ENCODE measurements at places on chromosomes 3 and 15.
A peak's percentile ranks its signal among the peaks of the same experiment; 100 is the strongest.

GRCh38 chr3:10889206-10889960 lies 73.4 kb downstream of the SLC6A11 start:
- H3K4me1 ChIP-seq = no peaks in the 10 kb centered on the region
- no peaks in the 10 kb centered on the region for H3K36me3 ChIP-seq
- H3K4me3 ChIP-seq = no peak overlapping the region
- H3K27me3 ChIP-seq = 0 out of 2 replicates have a peak, but pooled peaks cover 1% of the 10 kb centered on the region

- H3K4me1 ChIP-seq = peaks cover 2% of the 10 kb centered on the region
- H3K4me3 ChIP-seq = no peak overlapping the region
- DNase-seq = no peak
- H3K27ac ChIP-seq = no peak overlapping the region
- H3K27me3 ChIP-seq = no peaks in the 10 kb centered on the region
Observed at GRCh38 chr15:89645680-89646079, 9.6 kb downstream of the KIF7 start.

GRCh38 chr15:78342021-78342420 lies 1.9 kb downstream of the CRABP1 start:
- no peak for DNase-seq
- no peak overlapping the region for H3K27ac ChIP-seq
- H3K27me3 ChIP-seq = peaks cover 74% of the 10 kb centered on the region
- H3K4me1 ChIP-seq = peaks cover 1% of the 10 kb centered on the region
- H3K4me3 ChIP-seq = no peak overlapping the region

DNA sequence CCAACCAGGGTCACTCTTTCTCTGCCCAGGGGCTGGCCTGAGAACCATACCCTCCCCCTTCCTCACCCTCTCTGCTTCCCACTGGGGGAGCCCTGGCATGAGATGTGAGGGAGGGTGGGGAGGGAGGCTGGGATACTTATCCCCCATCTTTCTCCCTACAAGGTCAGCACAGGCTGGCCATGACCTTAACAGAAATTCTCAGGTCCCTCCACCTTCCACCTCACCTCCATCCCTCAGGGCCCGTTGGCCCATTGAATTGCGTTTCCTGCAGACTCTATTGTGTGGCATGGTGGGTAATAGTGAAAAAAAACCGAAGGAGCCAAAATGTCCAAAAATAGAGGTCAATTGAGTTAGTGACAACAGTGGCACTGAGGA lies 159.5 kb downstream of the OR4M2 start:
- H3K4me1 ChIP-seq = no peaks in the 10 kb centered on the region
- no peak overlapping the region for H3K27ac ChIP-seq
- no peak overlapping the region for H3K4me3 ChIP-seq
- H3K27me3 ChIP-seq = no peaks in the 10 kb centered on the region
- DNase-seq = no peak
- H3K36me3 ChIP-seq = no peaks in the 10 kb centered on the region

GRCh38 chr15:92305343-92305742 lies 88.3 kb upstream of the ST8SIA2 start:
- no peak overlapping the region for H3K4me3 ChIP-seq
- no peaks in the 10 kb centered on the region for H3K4me1 ChIP-seq
- no peak overlapping the region for H3K27ac ChIP-seq

DNA sequence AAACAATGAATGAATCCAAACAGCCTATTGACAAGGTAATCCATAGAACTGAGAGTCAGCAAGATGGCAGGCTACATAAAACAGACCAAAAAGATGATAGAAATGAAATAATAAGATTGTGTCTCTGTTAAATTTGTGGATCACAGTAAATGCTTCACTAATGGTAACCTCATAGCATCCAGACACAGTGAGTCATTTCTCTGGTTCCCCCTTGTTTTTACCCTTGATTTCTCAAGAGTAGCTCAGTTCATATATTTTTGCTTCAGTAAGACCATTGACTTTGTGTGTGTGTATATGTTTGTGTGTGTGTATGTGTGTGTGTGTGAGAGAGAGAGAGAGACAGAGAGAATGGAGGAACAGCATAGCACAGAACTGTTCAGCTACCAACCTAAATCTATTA lies 546.9 kb downstream of the RBMS3 start:
- H3K27me3 ChIP-seq = no peaks in the 10 kb centered on the region
- no peak overlapping the region for H3K27ac ChIP-seq
- peak; percentile 70 for DNase-seq
- H3K36me3 ChIP-seq = peaks cover 4% of the 10 kb centered on the region
- H3K4me3 ChIP-seq = no peak overlapping the region

- H3K27me3 ChIP-seq = peaks cover 12% of the 10 kb centered on the region
- H3K4me3 ChIP-seq = no peak overlapping the region
- H3K27ac ChIP-seq = no peak overlapping the region
- DNase-seq = peak; percentile 29
- no peaks in the 10 kb centered on the region for H3K4me1 ChIP-seq
Observed at GRCh38 chr15:99054025-99054387, 46.4 kb upstream of the PGPEP1L start.

GRCh38 chr3:82229397-82229796 lies 468.0 kb upstream of the GBE1 start:
- no peaks in the 10 kb centered on the region for H3K4me1 ChIP-seq
- no peaks in the 10 kb centered on the region for H3K36me3 ChIP-seq
- no peak overlapping the region for H3K27ac ChIP-seq
- H3K27me3 ChIP-seq = no peaks in the 10 kb centered on the region
- no peak overlapping the region for H3K4me3 ChIP-seq

DNA sequence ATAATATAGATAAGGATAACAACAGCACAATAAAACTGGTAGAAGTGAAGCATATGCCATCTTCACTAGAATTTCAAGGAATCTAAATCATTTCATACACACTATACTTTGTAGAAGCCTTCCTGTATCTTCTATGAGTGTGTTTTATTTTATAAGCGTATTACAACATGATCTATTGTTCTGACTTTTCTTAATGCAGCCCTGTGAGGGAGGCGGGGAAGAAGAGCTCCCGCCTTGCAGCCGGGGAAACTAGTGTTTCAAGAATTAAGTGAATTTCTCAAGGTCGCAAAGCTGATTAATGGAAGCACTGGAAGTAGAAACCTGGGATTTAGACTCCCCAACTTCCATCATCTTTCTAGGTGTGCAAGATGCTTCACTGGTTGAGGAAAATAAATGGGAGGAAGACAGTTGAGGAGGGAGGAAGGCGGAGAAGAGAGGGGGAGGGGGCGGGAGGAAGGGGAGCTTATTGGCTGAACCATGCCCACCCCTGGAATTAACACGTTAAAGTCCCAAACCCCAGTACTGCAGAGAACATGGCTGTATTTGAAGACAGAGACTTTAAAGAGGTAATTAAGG lies 32.9 kb downstream of the VGLL4 start:
- H3K27ac ChIP-seq = peak overlapping the region; percentile 0
- H3K4me1 ChIP-seq = peaks cover 45% of the 10 kb centered on the region
- H3K4me3 ChIP-seq = no peak overlapping the region
- H3K36me3 ChIP-seq = peaks cover 8% of the 10 kb centered on the region
- DNase-seq = no peak

- no peak overlapping the region for H3K4me3 ChIP-seq
- H3K27ac ChIP-seq = no peak overlapping the region
- H3K36me3 ChIP-seq = peaks cover 30% of the 10 kb centered on the region
- no peak for DNase-seq
- H3K27me3 ChIP-seq = no peaks in the 10 kb centered on the region
- peaks cover 2% of the 10 kb centered on the region for H3K4me1 ChIP-seq
Observed at GRCh38 chr3:52608337-52608736, 71.9 kb downstream of the UQCC5 start.

- H3K36me3 ChIP-seq = no peaks in the 10 kb centered on the region
- no peak overlapping the region for H3K4me3 ChIP-seq
- H3K27ac ChIP-seq = no peak overlapping the region
- peaks cover 3% of the 10 kb centered on the region for H3K4me1 ChIP-seq
- no peak for DNase-seq
Observed at GRCh38 chr15:80015156-80015555, 44.2 kb upstream of the BCL2A1 start.

DNA sequence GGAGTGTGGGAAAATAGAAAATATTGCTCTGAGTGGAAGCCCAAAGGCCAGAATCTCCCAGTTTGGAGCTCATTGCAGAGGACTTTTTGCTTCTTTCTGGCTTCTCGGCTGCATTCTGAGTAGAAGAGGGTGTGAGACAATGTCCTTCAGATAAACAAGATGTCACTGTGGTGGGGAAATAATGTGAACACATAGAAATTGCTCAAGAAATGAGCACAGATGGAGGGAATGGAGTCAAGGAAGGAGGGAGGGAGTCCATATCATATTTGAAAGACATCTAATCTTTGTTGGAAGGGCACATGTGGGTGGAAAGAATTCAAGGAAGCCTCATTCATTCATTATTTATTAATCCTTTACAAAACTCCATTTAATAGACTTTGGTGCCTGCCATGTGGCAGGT lies 145.3 kb downstream of the FAM43A start:
- H3K27me3 ChIP-seq = peaks cover 4% of the 10 kb centered on the region
- no peak for DNase-seq
- no peak overlapping the region for H3K27ac ChIP-seq
- H3K4me3 ChIP-seq = no peak overlapping the region
- no peaks in the 10 kb centered on the region for H3K4me1 ChIP-seq

Data from IMR-90 (cell line).